ENCODE measurements at places on chromosomes 12 and 14. TPM values are rescaled to one million over a fixed set of nuclear protein-coding genes. Genes with fewer than 3 reads are reported as not detected.

Gene OLR1
- 5.5 TPM for total RNA-seq

Gene TAC3
- total RNA-seq, result not detected

Gene RIPK3
- total RNA-seq, result 4.0 TPM

Gene POTEG
- total RNA-seq, result not detected

Gene SIX6
- total RNA-seq, result not detected

Gene APOLD1
- 25.2 TPM for total RNA-seq
